ENCODE measurements at places on chromosomes 5 and 9. TPM values are rescaled to one million over a fixed set of nuclear protein-coding genes. Genes with fewer than 3 reads are reported as not detected.

DNA sequence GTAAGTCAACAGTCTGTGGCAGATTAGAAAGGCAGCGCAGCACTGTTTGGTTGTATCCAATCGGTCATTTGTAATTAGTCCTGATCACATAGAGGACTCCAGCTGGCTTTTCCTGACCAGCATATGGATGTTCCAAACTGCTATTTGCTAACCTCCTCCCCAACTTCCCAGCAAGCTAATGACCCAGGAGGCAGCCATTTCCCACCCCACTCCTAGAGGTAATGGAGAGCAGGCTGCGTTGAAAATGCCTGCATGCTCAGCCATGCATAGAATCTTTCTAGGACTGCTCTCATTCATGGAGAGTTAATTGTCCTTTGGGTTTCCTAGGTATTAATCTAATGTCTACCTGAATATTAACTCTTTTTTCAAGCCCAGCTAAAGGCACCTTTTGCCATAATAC is 850.6 kb upstream of the WWC1 start:
- no peak for DNase-seq

DNA sequence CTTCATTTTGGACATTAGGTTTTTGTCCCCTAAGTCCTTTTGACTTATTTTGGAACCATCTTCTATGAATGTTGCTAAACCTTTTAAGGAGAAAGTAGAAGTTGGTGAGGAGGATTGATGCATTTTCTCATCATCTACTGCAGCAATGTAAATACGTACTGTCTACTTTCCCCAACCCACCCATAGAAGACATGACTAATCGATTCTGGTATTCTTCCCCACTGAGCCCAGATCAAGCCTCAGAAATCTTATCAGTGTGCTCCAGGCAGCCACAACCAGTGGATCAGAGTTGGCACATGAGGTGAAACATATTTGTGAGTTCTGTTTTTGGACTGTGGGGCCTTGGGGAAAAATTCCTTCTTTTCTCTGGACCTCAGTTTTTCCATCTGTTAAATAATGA is 57.7 kb downstream of the FGF18 start:
- DNase-seq = no peak

GRCh38 chr9:108052431-108053080 is 563.0 kb upstream of the KLF4 start:
- DNase-seq = no peak

- DNase-seq = no peak
Observed at GRCh38 chr5:180575571-180575970, 15.7 kb downstream of the SCGB3A1 start.

DNA sequence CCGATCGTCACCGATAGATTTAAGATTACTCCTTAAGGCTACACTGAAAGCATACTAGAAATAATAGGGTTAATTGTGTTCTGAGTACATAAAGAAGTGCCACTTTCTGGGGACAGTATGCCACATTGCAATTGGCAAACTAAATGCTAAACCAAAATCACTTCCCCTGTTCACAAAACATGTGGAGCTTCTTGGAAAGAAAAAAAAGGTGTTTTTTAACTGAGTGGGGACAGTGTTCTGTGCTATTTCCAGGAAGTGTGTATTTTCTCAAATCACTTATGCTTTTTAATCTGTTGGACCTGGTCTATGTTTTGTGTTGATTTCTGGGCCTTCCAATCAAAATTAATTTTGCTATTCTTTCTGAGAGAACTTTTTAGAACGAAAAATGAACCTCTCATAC is 149.3 kb upstream of the MPDZ start:
- no peak for DNase-seq

- peak; percentile 17 for DNase-seq
Observed at GRCh38 chr9:78443946-78444345, 147.0 kb downstream of the PSAT1 start.

DNA sequence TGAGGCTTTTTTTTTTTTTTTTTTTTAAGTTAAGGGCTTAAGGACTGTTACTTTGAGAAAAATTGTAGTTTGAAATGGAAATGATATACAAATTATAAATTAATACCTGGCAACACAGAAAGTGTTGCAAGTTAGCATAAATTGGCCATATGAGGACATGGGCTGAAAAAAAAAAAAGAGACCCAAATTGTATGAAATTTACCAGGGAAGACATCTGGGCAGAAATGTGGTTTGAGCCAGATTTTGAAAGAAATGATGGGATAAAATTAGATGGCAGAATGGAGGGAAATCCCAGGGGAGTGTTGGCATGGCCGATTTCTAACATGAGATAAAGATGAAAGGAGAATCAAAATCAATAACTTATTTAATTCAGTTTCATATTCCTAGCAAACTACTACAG is 472.1 kb downstream of the CTNND2 start:
- DNase-seq = no peak

DNA sequence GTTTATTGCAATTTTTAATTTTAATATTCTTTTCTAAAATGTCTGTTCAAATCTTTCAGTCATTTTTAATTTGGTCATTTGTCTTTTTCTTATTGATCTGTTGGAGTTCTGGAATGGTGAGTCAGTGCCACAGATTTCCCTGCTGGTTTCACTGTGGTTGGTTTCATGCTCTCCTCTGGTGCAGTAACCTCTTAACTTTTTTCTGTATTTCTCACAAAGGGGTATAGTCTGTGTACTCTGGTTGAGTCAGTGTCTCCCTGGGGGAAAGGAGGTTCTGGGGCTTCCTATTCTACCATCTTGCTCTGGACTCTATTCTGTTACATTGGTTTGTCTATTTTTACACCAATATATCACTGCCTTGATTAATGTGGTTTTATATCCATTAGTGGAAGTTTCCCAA is 178.8 kb downstream of the CSNK1G3 start:
- no peak for DNase-seq

- DNase-seq = no peak
Observed at GRCh38 chr5:120510098-120510637, 46.1 kb downstream of the PRR16 start.

Gene BAAT
- polyA plus RNA-seq = 0.08 TPM

Gene GPR21
- not detected for polyA plus RNA-seq

Gene GFI1B
- 0.14 TPM for polyA plus RNA-seq
